Activated CD8-positive, alpha-beta memory T cell treated with anti-CD3 and anti-CD28 coated beads, Interleukin-2, amount 10 ng/mL, durations not matched to agents 7 days and 5 days (primary cell): ENCODE measurements at places on chromosomes 6 and 20.

DNA sequence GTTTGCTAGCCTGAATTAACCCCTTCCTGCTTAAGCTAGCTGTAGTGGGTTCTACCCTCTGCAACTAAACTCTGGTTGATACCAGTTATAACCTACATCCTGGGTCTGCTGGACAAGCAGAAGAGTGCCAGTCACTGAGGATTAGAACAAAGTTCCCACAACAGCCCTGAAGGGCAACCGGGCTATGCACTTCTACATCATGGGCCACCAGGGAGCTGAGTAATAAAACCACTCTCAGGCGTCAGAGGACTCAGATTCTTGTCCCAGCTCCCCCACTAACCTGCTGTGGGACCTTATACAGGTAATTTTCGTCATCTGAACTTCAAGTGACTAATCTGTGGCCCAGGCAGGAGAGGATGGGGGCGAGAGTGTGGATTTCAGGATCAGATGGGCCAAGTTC is 56.8 kb downstream of the EYA2 start:
- no peak overlapping the region for H3K4me3 ChIP-seq
- H3K36me3 ChIP-seq = no peaks in the 10 kb centered on the region
- peaks cover 18% of the 10 kb centered on the region for H3K27me3 ChIP-seq
- no peaks in the 10 kb centered on the region for H3K4me1 ChIP-seq
- no peak for DNase-seq

DNA sequence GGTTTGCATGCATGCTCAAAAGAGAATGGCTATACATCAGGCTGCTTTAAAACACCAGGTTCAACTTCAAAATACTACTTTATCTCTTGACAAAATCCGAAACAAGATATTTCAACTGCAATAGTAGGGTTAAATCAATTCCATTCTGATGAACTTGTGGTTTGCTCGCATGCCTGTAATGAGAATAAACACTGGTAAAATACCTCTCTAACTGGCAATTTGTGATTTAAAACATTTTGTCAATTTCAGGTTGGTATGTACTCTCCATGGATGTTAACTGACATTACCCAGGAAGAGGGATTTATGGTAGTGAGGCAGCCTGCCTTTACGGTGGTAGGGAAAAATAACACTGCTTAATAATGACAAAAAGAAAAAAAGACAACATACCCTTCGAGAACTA is 74.4 kb downstream of the MBOAT1 start:
- peaks cover 26% of the 10 kb centered on the region for H3K36me3 ChIP-seq
- H3K4me1 ChIP-seq = no peaks in the 10 kb centered on the region
- H3K27me3 ChIP-seq = no peaks in the 10 kb centered on the region
- no peak overlapping the region for H3K4me3 ChIP-seq

- no peaks in the 10 kb centered on the region for H3K36me3 ChIP-seq
- peaks cover 27% of the 10 kb centered on the region for H3K27me3 ChIP-seq
- H3K4me1 ChIP-seq = no peaks in the 10 kb centered on the region
- H3K4me3 ChIP-seq = no peak overlapping the region
- no peak for DNase-seq
These were observed 21.1 kb downstream of the PDRG1 start for GRCh38 chr20:31930779-31931178.

GRCh38 chr6:52921743-52922142 is 12.2 kb upstream of the GSTA3 start:
- H3K36me3 ChIP-seq = no peaks in the 10 kb centered on the region
- no peaks in the 10 kb centered on the region for H3K4me1 ChIP-seq
- H3K27me3 ChIP-seq = peaks cover 14% of the 10 kb centered on the region
- no peak for DNase-seq
- no peak overlapping the region for H3K27ac ChIP-seq

- DNase-seq = peak; percentile 67
- no peaks in the 10 kb centered on the region for H3K27me3 ChIP-seq
- H3K4me3 ChIP-seq = peak within 1 kb of the TSS; percentile 53
- H3K4me1 ChIP-seq = peaks cover 12% of the 10 kb centered on the region
- H3K27ac ChIP-seq = peak within 1 kb of the TSS; percentile 48
These were observed at the start of gene NPEPL1 for GRCh38 chr20:58692579-58693225. NPEPL1 (plus strand) TSS chr20:58692800; CDS start chr20:58692901, 101 bp downstream.

DNA sequence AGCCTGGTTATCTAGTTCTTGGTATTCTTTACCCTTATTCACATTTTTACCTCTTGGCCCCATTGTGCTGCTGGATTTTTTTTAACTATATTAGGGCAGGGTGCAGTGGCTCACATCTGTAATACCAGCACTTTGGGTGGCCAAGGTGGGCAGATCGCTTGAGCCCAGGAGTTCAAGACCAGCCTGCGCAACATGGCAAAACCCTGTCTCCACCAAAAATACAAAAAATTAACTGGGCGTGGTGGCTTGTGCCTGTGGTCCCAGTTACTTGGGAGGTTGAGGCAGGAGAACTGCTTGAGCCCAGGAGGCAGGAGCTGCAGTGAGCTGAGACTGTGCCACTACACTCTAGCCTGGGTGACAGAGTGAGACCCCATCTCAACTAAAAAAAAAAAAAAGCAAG is 12.2 kb upstream of the TAF8 start:
- no peaks in the 10 kb centered on the region for H3K27me3 ChIP-seq
- H3K4me1 ChIP-seq = peaks cover 69% of the 10 kb centered on the region
- H3K36me3 ChIP-seq = peaks cover 10% of the 10 kb centered on the region
- no peak overlapping the region for H3K4me3 ChIP-seq
- DNase-seq = no peak

DNA sequence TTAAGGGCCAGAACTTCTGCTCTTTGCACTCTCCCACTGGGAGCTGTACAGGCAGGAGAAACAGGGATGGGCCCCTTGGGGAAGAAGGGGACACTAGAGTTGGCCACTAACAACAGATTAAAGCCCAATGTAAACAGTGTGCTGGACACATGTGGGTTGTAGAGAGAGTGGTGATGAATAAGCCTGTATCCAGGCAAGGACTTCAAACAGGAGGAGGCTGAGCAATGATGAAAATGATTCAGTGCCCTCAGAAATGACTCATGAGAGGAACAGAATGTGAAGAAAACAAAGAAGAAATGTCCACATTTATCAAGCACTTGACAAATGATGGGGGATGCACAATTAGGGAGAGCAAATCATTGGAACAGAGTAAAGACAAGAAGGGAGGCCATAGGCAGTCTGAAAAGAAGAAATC is 242.3 kb downstream of the TBX18 start:
- no peaks in the 10 kb centered on the region for H3K36me3 ChIP-seq
- no peak overlapping the region for H3K27ac ChIP-seq
- no peaks in the 10 kb centered on the region for H3K27me3 ChIP-seq
- H3K4me3 ChIP-seq = no peak overlapping the region
- no peaks in the 10 kb centered on the region for H3K4me1 ChIP-seq

DNA sequence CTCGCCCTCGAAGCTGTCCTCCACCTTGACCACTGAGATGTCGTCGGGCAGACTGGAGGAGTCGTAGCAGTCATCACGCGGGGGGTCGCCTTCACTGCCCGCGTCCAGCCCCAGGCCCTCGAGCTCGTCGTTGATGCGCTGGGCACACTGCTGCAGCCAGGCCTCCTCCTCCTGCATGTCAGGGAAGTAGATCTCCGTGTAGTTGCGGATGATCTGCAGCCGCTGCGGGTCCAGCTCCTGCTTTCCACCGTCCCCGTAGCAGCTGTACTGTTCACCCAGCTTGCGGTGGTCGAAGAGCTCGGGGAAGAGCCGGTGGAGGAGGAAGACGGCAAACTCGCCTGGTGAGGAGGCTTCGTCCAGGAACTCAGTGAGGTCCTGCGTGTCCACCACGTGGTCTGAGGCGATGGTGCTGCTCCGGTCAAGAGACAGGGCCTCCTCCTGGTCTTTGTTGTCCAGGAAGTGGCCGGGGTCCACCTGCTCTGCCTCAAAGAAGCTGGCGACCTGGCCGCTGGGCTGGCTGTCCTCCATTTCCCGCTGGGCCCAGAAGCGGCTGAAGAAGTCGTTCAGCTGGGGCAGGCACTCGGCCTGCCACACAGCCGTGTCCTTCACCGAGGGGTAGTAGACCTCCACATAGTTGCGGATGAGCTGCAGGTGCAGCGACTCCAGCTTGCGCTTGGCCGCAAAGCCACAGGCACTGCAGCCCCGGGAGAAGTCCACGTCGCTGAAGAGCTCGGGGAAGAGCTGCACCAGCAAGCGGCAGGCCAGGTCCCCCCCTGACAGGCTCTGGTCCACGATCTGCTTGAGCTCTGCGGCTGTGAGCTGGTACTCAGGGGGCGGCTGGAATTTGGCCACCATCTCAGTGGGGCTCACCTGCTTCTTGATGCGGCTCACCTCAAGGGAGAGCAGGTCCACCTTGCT is 41.9 kb downstream of the MTRES1 start:
- no peaks in the 10 kb centered on the region for H3K36me3 ChIP-seq
- no peak overlapping the region for H3K27ac ChIP-seq
- H3K27me3 ChIP-seq = no peaks in the 10 kb centered on the region
- H3K4me1 ChIP-seq = peaks cover 23% of the 10 kb centered on the region
- no peak for DNase-seq
